ENCODE measurements at places on chromosomes 5 and 9.

- DNase-seq, result no peak
Measured at GRCh38 chr5:77635917-77636640, 2.4 kb downstream of the OTP start.

DNA sequence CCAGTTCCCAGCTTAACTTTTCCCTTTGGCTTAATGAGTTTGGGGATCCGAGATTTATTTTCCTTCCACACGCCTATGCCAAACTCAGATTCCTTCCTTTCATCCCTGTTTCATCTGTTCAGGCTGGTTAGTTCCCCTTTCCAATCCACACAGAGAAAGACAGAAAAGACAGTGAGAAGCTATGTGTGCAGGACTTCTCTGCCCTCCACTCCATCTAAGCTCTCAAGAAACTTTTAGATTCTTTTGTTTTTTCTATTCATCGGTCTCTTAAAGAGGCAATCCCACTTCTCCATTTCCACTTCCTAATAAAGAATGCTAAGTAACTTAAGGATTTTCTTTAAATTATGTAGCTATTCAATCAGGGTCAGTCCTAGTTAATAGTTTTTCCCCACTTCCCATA lies 11.2 kb downstream of the ITGA1 start:
- no peak for DNase-seq

GRCh38 chr5:11477786-11478185 lies 426.5 kb downstream of the CTNND2 start:
- no peak for DNase-seq

- DNase-seq, result peak; percentile 44
Measured at GRCh38 chr9:26656003-26656870, 236.4 kb downstream of the CAAP1 start.

DNA sequence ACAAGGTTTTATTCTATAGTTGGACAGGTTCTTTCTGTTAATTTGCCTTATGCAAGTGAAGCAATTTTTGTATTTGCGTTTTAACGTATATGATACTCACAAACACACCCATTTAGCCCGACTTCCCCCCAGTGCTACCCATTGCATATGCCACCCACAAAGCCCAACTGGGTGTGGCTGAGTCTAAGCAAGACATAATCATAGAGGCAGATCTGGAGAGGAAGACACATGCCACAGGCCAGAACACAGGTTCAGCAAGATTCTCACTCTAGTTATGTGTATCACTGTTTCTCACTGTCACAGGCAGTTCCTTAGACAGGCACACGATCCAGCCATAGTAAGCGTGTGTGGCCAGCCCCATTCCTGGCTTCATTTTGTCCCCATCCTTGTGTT lies 29.0 kb upstream of the PUM3 start:
- no peak for DNase-seq

DNA sequence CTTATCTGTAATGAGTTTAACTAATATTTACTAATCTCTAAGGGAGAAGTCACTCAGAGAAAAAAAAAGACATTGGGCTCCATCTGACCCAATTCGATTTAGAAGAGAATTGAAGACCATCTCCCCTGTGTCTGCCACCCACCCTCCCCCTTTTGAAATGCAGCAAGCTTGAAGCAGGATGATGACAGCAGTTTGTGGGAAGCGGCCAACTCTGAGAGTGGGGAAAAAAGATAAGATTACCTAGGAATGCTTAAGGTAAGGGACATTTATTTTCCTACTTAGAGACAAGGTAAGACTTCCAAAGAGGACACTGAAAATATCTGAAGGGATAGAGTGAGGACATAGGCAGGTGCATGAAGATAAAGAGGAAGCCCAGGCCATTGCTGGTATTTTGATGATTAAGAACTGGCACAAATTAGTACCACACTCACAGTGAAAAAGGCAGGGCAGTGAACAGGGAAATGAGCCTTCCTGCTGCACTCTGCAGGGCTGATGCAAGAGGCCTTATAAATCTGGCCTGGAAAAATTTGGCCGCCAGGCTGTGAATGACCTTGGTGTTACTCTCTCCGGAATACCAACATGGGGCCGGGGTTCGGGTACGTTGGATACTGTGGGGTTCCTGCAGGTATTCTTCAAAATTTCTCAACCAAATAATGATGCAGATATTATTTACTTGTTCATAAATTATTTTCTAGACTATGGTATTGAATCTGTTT lies 42.3 kb downstream of the HTR1A start:
- DNase-seq, result no peak

- peak; percentile 78 for DNase-seq
Measured at GRCh38 chr5:178668579-178668978, 41.7 kb upstream of the CLK4 start.

GRCh38 chr9:133726401-133727276 lies 11.5 kb downstream of the SARDH start:
- peak; percentile 63 for DNase-seq

DNA sequence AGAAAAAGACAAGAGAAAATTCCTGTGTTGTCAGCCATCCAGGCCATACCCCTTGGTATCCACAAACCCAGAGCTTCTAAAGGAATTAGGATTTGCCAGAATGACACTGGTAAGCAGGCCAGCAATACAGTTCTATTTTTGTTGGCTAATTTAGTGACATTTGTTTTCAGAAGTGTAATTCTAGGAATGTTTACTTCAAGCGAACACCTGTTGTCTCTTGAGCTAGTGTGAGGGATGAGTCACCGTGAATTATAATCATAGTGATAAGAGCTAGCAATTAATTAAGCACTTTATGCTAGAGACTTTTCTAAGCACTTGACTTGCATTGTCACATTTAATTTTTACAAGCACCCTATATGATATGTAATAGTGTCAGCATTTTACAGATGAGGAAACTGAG lies 99.2 kb downstream of the PRKACG start:
- no peak for DNase-seq

DNA sequence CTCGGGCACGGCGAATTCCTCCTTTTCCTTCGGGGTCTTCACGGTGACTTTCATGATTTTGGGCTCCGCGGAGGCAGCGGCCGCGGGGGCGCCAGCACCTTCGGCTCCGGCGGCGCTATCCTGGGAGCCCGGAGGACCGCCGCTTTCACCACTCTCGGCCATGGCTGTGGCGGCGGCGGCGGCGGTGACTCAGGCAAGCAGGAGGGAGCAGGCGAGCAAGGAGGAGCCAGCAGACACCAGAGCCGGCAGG lies 315 bp downstream of the UBQLN1 start:
- peak; percentile 42 for DNase-seq

DNA sequence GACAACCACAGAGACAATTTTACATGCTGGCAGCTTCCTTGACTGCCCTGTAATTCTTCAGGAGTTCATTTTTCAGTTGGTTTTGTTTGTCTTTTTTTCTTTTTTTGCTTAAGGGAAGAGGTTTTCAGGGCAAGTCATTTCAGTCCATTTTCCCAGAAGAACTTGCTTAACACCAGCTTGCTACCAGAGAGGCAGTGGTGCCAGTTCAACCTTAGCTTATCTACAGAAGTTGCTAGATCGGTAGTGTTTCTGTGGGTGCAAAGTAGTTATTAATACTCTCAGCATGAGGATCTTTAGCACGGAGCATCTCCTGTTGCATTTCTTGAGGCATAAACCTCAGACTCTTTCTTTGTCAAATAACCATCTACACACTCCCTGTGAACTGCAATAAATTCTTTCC lies 1.1 kb downstream of the SPEF2 start:
- DNase-seq, result no peak

DNA sequence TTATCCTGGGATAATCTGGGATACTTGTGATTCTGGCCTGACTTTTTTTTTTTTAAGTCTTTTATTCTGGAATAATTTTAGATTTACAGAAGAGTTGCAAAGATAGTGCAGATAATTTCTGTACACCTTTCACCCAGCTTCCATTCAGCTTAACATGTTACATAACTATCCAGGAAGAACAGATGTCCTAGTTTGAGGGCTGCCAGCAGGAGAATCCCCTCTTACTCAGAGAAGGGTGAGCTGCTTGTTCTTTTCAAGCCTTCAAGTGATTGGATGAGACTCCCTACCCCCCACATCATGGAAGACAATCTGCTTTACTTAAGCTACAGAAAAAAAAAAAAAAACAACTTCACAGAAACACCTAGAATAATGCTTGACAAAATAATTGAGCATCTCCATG lies 254.2 kb downstream of the TRIM32 start:
- DNase-seq, result no peak

GRCh38 chr5:62886603-62887315 lies 308.1 kb downstream of the LRRC70 start:
- DNase-seq, result no peak

DNA sequence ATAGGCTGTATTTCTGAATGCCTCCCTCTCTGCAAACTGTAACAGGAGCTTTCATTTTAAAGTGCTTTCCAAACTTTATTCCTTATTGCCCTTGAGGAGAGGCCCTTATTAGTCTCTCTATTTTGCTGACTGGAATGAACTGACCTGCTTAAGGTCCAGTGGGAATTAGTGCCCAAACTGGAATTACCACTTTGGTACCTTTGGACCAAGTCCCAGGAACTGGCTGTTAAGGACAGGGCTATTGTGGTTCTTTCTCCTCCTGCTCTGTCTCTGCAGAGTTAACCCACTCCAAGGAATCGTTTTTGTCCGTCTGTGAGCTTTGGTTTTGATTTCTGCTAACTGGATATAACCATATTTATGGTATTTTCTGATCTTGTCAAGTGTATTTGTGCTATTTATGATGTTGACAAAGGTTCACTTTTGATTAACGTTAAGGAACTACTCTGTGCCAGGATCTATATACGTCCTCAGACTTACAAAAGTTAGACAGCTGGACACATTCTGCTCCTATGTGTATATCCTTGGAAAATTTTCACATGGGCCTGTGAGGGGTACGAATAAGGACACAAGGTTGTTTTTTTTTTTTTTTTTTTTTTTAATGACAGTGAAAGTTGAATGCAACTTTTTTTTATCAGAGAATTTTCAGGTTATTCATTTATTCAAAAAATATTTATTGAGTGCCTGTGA lies 189.1 kb upstream of the ANKRD55 start:
- DNase-seq, result peak; percentile 85

GRCh38 chr5:90054612-90055011 lies 354.9 kb downstream of the CETN3 start:
- peak; percentile 84 for DNase-seq

DNA sequence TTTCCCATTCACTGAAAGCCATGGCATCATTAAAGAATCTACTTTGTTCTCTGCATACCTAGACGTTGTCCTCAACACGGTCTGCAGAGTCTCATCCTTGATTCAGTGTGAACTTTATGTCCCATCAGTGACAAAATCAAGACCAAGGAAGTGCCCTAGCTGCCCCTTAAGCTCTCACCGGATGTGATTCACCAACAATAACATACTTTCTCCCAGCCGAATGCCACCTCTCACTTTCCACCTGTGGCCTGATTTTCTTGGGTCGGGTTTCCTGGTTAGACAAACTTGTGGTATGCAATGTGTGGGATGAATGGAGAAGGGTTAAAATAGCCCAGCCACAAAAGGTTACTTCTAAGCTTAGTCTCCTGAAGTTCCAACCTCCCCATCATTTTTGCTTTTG lies 145.3 kb upstream of the PAPPA start:
- DNase-seq, result peak; percentile 78

DNA sequence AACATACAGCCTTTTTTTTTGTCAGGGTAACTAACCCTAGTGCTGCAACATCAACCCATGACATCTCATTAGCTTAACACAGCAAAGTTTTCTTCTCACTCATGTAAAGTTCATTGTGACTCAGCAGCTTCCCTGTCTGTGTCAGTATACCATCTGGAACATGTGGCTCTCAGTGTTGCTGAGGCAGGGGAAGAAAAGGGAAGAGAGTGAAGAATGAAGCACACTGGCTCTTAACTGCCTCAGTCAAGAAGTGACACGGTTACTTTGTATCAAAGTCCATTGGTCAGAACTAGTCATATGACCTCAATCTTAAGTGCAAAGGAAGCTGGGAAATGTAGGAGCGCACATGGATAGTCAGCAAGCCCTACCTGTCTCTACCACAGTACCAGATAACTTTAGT lies 185.0 kb upstream of the ELL2 start:
- peak; percentile 17 for DNase-seq
